ENCODE measurements at places on chromosomes 5 and 9.

- no peak for DNase-seq
Measured at GRCh38 chr5:172632346-172633092, 8.5 kb upstream of the NEURL1B start.

DNA sequence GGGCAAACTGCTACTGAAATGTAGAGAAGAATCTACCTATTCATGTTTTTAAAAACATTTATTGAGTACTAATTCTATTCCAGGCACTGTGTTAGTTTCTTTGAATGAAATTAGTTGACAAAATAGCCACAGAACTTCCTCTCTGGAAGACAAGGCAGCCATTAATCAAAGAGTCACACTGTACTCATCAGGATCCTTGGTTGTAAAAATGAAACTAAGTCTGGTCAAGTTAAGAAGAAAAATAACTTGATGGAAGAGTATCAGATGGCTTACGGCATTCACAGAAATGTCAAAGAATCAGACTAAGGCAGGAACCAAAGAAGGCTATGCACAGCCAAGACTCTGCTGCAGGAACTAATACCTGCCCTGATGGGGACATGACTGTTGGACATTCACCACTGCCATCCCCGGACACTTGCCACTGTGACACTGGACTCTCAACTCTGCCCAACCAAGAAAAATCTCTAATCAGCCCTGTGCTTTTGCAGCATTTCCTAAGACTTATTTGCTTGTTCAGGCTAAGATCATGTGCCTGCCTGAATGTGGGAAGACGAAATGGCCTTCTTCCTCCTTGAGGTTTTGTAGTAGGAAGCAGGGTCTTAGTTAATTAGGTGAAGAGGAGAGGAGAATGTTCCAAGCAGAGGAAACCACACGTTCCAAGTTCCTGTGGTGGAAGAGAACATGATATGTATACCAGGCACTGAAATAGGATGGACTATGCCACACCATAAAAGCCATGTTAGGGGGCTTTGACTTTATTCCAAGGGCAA lies 23.3 kb upstream of the NDUFB6 start:
- DNase-seq: no peak

GRCh38 chr9:130929571-130930038 lies 9.4 kb downstream of the FIBCD1 start:
- DNase-seq: no peak

DNA sequence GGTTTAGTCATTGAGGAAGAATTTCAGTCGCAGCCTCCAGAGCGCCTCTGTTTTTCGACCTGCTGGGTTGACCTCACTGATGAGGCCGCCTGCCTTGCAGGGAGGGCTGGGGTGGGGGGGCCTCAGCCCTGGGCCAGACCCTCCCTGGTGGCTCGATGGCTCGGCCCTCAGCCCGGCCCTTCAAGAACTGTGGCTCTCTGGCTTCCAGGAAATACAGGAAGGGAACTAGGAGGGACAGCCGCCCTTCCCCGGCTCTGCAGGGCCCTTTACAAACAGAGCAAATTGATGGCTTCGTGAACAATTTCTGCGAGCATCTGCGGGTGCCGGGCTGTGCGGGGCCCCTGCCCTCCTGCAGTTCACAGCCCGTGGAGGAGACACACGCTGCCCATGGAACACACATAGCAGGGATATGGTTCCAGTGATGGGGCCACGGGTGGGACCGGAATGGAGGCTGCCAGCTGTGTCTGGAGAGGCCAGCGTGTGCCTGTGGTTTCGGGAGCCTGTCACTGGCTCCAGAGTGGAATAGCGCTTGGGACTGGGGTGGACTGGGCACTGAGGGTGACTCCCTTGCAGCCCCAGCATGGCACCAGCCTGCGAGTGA lies 39.6 kb downstream of the COL5A1 start:
- DNase-seq: no peak

GRCh38 chr5:76582230-76583162 lies 40.7 kb downstream of the F2RL2 start:
- no peak for DNase-seq

- no peak for DNase-seq
Measured at GRCh38 chr5:75412111-75412990, 75.3 kb downstream of the HMGCR start.

- DNase-seq: no peak
Measured at GRCh38 chr9:110777876-110778215, 109.3 kb downstream of the MUSK start.

DNA sequence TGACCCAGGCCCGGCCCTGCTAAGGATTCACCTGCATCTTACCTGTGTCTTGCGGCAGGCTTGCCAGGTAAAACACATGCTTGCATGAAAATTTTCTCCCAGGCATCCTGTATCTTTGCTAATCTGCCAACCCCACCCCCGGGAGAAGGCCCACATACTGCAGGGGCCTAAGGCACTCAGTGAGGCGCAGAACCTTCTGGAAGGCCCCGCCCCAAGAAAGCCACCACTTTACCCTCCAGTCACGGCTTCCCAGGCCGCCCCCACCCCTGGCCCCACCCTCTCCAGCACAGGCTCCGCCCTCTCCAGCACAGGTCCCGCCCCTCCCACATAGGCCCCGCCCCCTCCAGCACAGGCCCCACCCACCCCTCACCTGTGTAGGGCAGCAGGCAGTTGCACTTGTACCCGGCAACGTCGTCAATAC lies 29.8 kb upstream of the SEC16A start:
- DNase-seq: no peak

- no peak for DNase-seq
Measured at GRCh38 chr5:176803068-176803942, 7.1 kb upstream of the UNC5A start.

- no peak for DNase-seq
Measured at GRCh38 chr5:155193483-155194107, 180.0 kb downstream of the KIF4B start.

GRCh38 chr5:172640822-172641358 lies at the start of gene NEURL1B:
TSS of gene NEURL1B (plus strand) at chr5:172641263. CDS start at chr5:172641407, 144 bp downstream.
- no peak for DNase-seq

DNA sequence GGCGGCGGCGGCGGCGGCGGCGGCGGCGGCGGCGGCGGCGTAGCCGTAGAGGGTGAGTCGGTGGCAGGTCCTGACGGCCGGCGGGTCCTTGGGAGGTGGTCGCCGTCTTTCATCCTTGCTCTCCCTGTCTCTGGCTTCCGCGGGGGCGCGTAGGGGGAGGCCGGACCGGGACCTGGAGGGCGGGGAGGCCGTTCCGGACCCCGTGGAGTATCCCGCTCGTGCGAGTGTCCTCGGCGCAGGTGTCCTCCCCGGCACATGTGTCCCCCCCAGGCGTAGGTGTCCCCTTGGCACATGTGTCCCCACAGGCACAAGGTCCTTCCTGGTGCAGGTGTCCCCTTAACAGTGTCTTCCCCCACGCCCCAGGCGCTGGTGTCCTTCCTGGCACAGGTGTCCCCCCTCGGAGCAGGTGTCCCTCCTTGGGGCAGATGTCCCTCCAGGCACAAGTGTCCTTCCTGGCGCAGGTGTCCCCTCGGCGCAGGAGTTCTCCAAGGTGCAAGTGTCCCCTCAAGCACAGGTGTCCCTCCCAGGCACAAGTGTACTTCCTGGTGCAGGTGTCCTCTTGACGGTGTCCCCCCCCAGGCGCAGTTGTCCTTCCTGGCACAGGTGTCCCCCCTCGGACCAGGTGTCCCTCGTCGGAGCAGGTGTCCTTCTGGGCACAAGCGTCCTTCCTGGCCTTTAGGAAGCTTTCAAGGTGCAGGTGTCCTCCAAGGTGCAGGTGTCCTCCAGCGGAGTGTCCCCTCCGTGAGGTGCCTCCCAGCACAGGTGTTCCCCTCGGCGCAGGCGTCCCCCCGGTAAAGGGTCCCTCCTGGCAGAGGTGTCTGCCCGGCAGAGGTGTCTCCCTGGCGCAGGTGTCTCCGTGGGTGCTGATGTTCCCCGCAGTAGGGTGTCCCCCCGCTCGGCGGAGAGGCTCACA lies 519 bp downstream of the EXOC3 start:
- DNase-seq: no peak

- no peak for DNase-seq
Measured at GRCh38 chr5:178383301-178383918, 150.8 kb upstream of the PHYKPL start.

DNA sequence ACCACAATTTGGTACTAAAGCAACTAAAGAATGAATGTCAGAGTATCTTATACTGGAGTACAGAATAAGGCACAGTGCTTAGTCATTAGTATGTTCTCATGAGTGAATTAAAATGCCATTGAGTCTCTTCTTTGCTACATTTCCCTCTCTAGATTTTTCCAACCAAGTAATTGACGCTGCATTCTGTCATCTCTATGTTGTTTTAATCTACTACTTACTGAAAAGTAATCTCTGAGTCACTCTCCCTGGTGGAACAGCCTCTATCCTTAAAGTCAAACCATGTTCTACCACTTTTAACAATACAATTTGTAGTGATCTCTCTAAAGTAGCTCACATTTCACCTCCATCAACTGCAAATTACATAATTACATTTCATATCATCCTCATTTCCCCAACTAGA lies 495.1 kb downstream of the CDH18 start:
- DNase-seq: no peak

- DNase-seq: no peak
Measured at GRCh38 chr5:154371687-154372086, 74.1 kb upstream of the SAP30L start.

All from stimulated activated CD8-positive, alpha-beta memory T cell treated with anti-CD3 and anti-CD28 coated beads, Interleukin-7, amount 100 ng/mL, for 1 hour (primary cell).